Right cardiac atrium (tissue), 5 donors: ENCODE measurements at places on chromosomes 13 and 19. TPM values are rescaled to one million over a fixed set of nuclear protein-coding genes. Genes with fewer than 3 reads are reported as not detected.

DNA sequence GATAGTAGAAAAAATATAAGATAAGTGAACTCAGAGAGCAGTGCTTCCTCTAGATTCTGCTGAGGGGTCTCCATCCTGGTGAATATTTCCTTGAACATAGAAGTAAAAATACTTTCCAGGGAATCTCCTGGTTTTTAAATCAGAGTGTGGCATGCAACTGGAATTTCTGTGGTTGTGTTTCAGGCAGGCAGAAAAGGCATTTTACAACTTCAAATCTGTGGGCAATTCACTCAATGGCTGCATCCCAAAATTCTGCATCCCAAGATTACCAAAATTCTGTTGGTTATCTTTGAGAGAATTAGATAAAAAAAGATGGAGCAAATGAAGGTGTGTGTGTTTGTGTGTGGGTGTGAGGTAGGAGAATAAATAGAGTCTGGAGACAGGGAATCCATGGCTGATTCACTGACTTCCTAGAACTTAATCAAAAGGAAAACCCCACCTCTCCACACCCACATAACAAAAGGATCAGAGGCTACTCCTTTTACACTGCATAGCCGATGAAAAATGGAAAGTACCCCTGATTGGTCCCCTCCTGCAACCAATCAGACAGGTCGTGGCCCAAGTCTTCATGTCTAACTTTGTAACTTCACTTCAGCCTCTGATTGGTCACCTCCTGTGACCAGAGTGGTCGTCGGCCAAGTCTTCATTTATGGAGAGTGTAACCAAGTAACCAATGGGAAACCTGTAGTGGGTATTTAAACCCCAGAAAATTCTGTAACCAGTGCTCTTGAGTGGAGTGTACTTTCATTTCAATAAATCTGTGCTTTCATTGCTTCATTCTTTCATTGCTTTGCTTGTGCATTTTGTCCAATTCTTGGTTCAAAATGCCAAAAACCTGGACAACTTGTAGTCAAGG lies 112.8 kb downstream of the DLEU7 start:
- DNase-seq = no peak

GRCh38 chr13:80577926-80578670 lies 237.2 kb upstream of the SPRY2 start:
- peak; percentile 16 for DNase-seq

DNA sequence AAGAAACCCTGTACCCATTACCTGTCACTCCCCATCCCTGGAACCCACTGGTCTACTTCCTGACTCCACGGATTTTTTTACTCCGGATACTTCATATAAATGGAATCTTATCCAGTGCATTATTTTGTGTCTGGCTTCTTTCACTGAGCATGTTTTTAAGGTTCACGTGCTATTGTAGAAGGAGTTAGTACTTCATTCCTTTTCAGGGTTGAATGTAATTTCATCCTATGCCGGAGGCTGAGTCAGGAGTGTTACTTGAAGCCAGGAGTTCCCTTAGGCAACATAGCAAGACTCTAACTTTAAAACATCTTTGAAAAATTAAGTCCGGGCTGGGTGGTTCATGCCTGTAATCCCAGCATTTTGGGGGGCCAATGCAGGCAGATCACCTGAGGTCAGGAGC lies 17.9 kb upstream of the ELAVL1 start:
- DNase-seq = no peak

ATG4D gene
- total RNA-seq = 49.4 TPM

- DNase-seq = no peak
Observed at GRCh38 chr13:73018336-73018735, 40.5 kb upstream of the KLF5 start.

- DNase-seq = no peak
Observed at GRCh38 chr13:35722458-35723052, 246.1 kb upstream of the MAB21L1 start.

DNA sequence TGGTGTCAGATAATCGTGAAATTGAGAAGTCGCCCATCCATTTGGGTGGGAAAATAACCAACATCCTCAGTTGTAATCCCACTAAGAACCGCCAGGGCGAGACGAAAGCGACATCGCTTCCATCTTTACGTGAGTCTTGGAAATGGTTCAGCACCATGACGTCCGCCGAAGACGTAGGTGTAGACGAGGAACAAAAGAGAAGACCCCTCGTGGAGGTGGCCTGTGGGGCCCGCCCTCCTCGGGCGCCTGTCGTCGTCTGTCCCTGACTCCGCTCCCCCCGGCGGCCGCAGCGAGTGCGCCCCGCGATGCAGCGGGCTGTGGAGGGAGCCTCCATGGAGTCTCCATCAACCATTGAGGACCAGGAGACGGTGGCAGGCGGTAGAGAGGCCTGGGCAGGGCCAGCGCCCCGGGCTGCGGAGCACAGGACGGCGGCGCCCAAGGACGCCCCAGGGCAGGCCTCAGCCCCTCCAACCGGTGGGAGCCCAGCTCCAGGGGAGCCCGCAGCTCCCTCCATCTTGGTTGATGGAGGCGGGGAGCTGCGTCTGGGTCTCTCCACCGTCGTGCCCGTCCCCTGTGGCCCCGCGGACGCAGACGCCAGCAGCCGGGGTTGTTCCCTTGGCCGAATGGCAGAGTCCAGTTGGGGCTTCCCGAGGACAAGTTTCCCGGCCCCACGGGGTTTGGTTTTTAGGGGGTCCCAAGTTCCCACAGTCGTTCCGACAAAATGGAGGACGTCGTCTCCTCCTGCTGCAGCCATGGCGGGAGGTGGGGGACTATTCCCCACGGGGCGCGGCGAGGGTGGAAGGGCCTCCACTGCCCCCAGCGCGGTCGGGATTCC lies 990 bp upstream of the ZMYM2 start:
- DNase-seq = peak; percentile 89

DNA sequence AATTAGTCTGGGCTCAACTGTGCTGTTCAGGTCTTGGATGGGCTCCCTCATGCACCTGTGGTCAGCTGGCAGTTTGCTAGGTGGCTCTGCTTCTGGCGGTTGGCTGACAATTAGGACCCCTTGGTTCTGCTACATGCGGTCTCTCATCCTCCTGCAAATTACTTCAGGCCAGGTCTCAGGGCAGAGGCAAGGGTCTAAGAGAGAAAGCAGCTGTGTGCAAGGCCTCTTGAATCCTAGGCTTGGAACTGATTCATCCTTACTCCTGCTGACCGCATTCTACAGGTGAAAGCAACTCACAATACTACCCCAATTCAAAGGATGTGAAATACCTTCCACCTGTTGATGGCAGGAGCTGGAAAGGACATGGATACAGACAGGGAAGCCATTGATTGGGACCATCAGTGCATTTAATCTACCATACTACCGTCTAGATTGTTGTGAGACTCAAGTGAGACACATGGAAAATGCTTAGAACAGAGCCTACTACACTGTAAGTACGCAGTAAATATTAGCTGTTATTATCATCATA lies 19.1 kb downstream of the CBY2 start:
- DNase-seq = no peak

DNA sequence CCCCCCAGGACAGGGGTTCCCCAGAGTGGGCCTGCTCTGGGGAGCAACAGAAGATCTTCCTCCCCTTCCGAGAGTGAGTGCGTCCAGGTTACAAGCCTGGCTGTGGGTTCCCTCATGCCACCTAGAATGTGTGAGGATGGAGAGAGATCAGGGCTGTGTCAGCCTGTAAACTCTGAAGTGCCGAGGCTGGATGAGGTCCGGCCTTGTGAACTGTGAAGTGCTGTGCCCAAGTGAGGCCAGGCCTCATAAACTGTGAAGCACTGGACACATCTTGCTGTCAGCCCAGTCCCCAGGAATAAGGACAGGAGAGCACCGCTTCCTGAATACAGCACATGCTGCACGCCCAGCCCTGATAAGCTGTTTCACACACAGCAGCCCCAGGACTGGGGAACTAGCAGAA lies 7.6 kb downstream of the KCNN1 start:
- DNase-seq = no peak

DNA sequence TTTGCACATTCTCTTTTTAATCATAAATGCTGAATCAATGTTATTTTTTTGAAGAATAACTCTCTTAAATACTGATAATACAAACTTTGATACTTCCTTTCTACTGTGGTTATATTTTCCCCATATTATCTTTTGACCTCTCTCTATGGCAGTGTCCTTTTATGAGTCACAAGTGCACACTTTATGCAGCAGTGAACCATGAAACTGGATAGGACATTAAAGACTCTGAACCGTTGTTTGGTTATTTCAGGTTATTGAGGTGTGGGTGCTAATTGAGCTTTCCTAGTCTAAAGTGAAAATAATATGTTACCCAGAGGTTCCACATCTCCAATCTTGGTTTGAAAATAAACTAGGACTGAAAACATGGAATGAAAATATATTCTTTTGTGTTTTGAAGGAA lies 71.4 kb downstream of the DGKH start:
- DNase-seq = no peak

GRCh38 chr19:19420570-19421298 lies 15.3 kb downstream of the GATAD2A start:
- no peak for DNase-seq

GRCh38 chr13:61247149-61247936 lies 168.3 kb downstream of the PCDH20 start:
- DNase-seq = peak; percentile 9

- peak; percentile 79 for DNase-seq
Observed at GRCh38 chr19:55546011-55546410, 668 bp upstream of the SBK3 start.

- DNase-seq = no peak
Observed at GRCh38 chr13:42977219-42977659, 14.8 kb downstream of the EPSTI1 start.

- DNase-seq = peak; percentile 72
Observed at GRCh38 chr13:26011996-26012821, 39.6 kb downstream of the SHISA2 start.

- peak; percentile 46 for DNase-seq
Observed at GRCh38 chr19:42132851-42133528, 744 bp upstream of the POU2F2 start.

AMER2 gene
- total RNA-seq = not detected

DNAJC15 gene
- 32.9 TPM for total RNA-seq

C19orf18 gene
- total RNA-seq = 2.9 TPM

DNA sequence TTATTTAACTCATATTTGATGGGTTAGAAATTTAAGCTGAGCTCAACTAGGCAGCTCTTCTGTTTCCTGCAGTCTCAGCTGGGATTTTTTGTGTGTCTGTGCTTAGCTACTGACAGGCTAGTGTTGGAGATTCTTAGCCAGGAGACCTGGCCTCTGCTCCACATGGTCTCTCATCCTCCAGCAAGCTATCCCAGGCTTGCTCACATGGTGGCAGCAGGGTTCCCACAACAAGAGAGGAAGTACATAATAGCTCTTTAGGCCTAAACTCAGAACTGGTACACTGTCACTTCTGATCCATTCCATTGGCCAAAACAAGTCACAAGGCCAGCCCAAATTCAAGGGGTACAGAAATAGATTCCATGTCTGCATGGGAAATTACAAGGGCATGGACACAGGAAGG lies 406.2 kb downstream of the SUCLA2 start:
- DNase-seq = no peak

- no peak for DNase-seq
Observed at GRCh38 chr19:13644645-13645044, 119.7 kb upstream of the MRI1 start.

ZNF528 gene
- 21.3 TPM for total RNA-seq

- no peak for DNase-seq
Observed at GRCh38 chr13:73055813-73056564, 2.8 kb upstream of the KLF5 start.

GRCh38 chr13:45737571-45738017 lies 35.5 kb downstream of the CBY2 start:
- DNase-seq = no peak

DNA sequence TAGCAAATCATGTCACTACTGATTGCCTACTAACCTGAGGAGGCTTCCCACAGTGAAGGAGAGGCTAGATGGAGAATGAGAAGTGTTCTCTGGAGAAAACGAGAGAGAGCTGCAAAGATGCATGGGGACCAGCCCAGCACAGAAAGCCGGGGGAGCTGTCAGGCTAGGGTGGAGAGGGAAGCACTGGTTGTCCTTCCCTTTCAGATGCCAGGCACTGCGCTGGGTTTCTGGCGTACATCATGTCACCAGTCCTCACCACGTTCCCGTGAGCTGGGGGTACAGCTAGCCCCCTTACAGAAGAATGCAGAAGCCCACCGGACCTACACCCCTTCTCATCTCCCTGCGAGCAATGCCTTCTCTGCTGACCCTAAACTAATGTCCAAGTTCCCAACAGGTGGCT lies 86.0 kb downstream of the STK24 start:
- DNase-seq = no peak

SBSN gene
- not detected for total RNA-seq

- no peak for DNase-seq
Observed at GRCh38 chr19:29603308-29603707, 2.8 kb upstream of the POP4 start.

DNA sequence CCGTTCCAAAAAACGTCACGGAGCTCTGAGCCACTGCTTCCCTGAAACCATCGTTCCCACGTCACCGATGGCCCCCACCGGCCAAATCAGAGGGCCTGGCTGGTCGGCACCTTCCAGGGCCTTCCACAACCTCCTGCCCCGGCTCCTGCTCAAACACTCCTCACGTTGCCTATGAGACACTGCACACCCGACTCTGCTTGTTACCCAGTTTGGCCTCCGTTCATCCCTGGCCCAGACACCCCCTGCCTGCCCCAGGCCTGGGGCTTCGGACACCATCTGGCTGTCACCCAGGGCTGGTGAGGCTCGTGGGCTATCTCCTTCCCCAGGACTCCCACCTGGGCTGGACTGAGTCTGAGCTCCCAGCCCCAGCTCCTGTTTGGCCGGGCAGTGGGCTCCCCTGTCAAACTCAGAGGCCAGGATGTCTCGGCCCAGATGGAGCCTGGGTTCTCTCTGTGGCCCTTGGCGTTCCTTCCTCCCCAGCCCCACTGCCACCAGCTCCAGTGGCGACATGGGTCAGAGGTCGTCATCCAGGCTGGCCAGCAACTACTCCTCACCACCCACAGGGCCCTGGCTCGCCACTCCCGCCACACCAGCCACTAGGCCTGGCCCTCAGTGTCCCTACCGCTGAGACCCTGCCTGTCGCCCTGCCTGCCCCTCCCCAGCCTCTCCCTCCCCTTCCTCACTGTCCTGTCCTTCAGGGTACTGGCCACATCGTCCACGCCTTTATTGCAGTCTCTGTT lies 17.7 kb downstream of the CERS1 start:
- DNase-seq = no peak

DNA sequence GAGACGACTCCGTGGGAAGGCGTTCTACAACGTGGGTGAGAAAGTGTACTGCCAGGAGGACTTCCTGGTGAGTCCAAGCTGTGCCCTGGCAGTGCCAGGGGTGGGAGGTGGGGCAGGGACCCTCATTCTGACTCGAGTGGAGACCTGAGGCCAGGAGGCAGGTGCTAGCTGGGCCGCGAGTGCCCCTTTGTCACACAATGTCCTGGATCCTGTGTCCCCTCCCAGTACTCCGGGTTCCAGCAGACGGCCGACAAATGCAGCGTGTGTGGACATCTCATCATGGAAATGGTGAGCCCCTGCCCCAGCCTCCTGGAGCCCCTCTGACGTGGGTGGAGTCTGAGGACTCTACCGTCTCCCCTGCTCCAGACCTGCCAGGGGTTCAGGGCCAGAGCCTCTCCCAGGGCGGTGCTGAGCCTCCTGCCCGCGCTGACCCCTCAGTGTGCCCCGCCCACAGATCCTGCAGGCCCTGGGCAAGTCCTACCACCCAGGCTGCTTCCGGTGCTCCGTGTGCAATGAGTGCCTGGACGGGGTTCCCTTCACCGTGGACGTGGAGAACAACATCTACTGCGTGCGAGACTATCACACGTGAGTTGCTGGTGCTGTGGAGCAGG lies 11.6 kb downstream of the WTIP start:
- no peak for DNase-seq

GRCh38 chr19:15702534-15702930 lies 25.3 kb upstream of the OR10H2 start:
- DNase-seq = peak; percentile 84
